ENCODE measurements at places on chromosomes 1 and 21.

DNA sequence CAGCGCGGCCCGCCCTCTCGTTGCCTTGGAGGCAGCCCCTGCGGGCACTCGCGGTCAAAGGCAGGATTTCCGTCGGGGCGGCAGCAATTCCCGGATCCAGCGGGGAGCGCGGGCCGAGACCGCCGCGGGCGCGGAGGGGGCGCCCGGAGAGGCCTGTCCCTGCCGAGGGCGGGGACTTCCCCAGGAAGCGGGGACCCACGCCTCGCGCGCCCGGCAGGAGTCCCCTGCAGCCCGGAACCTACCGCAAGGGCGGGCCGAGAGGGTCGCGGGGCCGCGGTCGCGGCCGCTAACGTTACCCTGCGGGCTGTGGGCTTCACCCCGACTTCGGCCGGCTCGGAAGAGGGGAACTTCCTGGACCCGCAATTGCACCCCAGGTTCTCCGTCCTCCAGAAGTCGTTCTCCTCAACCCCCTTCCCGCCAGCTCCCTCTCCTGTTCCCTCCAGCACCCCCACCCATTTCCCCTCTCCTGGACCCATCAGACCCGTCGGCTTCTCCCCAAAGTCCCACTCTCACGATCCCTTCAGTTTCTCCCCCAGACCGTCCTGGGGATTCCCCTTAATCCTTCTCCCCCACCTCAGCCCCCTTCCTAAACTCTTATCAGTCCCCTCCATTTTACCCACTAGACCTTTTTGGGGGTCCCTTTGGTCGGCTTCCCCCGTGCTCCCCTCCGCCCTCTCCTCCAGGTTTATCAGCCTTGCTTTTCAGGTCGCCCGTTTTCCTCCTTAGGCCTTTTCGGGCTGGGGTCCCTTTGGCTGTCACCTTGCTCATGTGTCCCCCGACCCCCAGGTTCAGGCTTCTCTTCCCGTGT lies 604 bp downstream of the FGR start:
- no peak for DNase-seq

DNA sequence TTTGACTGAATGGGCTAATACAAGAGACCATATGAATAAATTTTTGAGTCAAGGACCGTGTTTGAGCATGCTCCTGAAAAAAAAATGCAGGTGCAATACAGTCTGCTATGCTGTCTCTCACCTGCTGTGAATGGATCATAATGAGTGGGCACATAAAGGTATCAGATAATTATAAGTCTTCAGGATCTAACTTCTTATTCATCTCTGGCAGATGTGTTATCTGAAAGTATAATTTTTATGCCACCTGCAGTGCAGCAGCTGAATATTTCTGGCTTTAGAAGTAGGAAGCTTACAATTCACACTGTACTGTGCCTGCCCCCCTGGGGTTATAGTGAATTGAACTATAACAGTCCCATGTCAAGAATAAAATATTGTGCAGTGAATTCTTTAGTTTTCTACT lies 333.3 kb downstream of the MRPL39 start:
- no peak for DNase-seq

DNA sequence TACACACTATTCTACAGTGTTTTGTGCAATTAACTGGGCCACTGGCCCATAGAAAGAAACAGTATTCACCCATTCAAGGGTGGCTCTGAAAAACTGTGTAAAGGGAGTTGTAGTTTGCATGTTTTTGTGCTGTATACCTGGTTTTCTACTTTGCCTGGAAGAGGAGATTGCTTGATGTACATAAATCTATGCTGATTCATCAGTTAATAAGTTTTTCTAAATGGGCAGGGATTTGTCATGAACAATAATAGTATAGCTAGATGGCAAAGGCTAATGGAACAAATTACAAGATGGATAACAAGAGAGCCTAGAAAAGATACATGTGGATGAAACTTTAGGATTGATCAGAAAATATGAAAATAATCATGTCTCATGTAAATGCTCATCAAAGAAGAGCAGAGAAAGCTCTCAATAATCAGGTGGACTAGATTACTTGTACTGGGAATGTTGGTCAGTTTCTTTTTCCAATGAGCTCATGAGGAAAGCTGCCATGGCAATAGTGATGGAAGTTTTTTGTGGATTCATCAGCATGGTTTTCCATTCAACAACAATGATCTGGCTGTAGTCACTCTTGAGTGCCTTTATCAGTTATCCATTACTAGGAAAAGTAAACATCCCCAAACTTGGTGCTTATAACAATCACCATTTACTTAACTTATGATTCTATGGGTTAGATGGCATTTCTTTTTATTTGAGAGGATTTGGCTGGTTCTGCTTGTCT lies 602.8 kb downstream of the BRINP3 start:
- DNase-seq: no peak

- DNase-seq: no peak
Measured at GRCh38 chr1:116938216-116938615, 28.5 kb downstream of the PTGFRN start.

- no peak for DNase-seq
Measured at GRCh38 chr1:245155272-245156040, 671 bp downstream of the KIF26B start.

DNA sequence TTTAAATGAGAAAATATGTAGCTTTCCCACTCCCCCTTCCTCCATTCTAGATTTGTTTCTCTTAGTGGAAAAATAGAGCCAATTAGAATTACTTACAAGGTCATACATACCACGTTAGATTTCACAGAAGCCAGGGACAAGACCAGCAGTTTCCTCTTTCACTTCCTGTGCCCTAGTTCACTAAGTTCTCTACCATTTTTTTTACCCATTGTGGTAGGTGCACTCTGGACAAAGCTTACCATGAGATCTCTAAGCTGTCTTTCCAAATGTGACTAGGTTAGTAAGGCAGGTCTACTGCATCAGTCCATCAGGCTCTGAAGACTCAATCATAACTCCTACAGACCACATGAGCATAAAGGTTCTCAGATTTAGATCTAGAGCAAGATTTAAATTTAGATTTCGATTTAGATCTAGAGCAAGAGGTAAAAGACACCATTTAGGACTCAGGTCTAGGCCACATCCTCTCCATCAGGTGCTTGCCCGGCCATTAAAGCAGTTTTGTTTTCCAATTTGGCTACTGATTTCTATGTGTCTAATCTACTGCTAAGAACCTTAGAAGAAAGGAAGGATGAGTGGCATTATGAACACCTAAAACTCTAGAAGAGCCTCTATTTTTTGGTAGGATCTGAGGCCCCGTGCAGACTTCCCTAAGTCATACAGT lies 235.3 kb downstream of the FAF1 start:
- no peak for DNase-seq

DNA sequence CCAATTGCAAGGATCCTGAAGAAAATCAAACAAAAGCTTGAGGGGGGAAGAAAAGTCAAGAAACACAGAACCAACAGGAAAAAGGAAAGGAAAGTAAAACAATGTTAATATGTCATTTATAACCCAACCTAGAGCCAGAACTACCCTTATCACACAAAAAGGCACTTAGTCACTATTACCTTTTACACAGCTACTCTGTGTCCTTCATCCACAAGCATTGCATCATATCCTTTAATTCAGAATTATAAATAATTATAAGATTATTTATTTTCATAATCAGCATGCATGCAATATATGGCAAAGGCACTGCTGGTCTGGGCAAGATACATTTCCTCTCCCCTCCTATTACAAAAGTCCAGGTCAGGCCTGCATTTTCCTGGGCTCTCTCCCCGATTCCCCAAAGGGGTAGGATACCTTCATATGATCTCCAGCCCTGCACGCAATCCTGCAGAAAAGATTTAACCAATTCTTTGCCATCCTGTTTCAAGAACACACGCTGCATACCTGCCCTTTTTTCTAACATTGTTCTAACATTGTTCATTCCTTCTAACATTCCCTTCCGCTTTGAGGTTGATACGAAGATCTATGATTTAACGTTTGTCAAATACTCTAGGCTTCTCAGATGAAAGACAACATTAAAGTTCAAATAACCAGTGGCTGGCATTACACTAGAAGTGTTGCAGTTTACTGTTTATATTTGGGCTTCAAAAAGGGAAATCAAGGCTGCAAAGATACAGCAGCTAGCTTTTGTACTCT lies 4.3 kb downstream of the PTPN14 start:
- DNase-seq: no peak

- no peak for DNase-seq
Measured at GRCh38 chr1:222905151-222905550, 90.3 kb downstream of the DISP1 start.

DNA sequence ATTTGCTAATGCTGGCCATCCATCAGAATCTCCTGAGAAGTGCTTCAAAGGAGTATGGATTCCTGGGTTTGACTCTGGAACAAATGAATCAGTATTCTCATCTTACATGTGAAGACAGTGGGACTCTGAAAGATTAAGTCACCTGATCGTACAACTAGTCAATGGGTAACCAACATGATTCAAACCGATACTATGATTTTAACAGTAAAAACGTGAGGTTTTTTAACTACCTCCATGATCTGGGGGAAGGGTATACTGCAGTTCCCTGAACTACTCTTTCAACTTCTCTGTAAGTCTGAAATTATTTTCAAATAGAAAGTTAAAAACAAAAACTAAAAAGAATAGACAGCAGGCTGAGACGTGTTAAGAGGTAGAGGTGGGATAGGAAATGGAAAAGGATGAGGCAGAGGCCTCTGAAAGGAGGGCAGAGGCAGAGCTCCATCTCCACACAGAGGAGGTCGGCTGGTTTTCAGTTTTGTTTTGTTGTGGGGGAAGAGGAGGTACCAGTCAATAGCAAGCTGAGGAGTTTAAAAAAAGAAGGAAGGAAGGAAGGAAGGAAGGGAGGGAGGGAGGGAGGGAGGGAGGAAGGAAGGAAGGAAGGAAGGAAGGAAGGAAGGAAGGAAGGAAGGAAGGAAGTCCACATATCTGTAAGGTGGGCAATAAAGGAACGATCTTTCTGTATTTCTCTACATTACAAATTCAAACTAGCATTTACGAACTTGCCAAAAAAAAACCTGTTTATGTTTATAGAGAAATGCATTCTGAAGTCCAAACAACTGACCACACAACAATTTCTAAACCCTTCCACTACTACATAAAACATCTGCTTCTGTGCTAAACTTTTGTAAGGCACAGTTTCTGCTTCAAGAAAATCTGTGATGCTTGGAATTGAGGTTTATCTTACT lies 213.1 kb downstream of the RERE start:
- no peak for DNase-seq

GRCh38 chr1:37317870-37318467 lies 156.4 kb upstream of the ZC3H12A start:
- DNase-seq: no peak

- no peak for DNase-seq
Measured at GRCh38 chr1:112517646-112518045, 8.9 kb downstream of the WNT2B start.

DNA sequence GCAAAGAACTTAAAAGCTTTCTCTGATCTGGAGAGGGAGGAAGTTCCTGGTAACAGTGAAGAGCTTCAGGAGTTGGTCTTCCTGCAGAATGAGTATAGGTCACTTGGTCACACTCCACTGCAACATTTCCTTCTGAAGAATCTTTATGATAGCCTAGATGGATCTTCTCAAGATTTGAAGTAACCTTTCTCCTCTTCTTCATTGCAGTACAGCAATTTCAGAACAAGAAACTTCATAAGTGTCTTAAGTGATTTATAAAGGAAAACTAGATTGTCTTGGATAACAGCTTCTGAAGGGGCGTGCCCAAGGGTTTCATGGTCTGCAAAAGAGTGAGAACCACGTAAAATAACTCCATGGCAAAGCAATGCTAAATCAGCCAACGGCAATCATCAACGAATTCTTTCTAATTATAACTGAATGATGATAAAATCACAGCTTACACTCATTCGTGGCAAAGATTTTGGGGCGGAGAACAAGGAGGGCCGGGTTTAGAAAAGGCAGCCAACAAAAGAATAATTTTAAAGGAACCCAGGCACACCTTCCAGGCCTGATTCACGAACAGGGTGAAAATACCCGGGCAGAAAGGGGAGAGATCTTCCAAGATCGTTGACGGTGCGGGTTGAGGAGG lies 53.9 kb upstream of the ASPM start:
- DNase-seq: no peak

- no peak for DNase-seq
Measured at GRCh38 chr1:248755517-248755916, at the start of gene LYPD8. Gene LYPD8, minus strand, starts transcription at chr1:248755759. Its CDS starts 4,678 bp downstream, at chr1:248751081.

DNA sequence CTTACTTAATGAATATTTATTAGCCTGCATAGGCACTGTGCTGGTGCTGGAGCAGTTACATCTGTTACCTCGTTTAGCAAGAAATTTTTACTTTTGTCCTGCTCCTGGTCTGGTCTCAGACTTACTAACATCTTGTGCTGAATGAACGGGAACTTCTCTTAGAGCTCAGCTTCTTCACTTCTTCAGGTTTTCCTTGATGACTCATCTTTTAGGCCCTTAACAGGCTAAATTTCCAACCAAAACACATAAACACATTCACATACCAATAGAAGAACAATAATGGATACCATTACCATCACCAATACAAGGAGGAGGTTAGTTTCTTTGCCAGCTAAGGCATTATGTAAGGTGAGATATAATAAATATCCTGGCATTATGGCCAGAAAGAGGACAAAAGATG lies 68.9 kb downstream of the IFI44 start:
- DNase-seq: no peak

DNA sequence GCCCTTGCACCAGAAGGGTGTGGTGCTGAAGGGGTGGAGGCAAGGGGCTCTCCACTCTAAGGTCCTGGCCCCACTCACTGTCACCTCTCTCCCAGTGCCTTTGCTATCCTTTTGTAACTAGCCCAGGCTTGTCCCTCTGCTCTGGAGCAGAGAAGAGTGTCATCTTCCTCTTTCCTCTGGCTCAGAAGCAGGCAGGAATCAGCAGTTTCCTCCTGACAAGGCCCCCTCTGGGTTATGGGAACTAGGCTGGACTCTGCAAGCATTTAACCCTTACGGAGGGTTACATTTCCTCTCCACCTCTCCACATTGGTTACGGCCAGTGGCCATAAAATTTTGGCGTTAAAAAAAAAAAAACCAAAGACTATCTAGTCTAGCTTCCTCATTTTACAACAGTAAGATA lies 30.4 kb downstream of the PLXNA2 start:
- no peak for DNase-seq

- DNase-seq: no peak
Measured at GRCh38 chr21:36985751-36986594, 19.5 kb upstream of the HLCS start.

GRCh38 chr1:20958430-20958829 lies 171.3 kb upstream of the HP1BP3 start:
- DNase-seq: no peak

DNA sequence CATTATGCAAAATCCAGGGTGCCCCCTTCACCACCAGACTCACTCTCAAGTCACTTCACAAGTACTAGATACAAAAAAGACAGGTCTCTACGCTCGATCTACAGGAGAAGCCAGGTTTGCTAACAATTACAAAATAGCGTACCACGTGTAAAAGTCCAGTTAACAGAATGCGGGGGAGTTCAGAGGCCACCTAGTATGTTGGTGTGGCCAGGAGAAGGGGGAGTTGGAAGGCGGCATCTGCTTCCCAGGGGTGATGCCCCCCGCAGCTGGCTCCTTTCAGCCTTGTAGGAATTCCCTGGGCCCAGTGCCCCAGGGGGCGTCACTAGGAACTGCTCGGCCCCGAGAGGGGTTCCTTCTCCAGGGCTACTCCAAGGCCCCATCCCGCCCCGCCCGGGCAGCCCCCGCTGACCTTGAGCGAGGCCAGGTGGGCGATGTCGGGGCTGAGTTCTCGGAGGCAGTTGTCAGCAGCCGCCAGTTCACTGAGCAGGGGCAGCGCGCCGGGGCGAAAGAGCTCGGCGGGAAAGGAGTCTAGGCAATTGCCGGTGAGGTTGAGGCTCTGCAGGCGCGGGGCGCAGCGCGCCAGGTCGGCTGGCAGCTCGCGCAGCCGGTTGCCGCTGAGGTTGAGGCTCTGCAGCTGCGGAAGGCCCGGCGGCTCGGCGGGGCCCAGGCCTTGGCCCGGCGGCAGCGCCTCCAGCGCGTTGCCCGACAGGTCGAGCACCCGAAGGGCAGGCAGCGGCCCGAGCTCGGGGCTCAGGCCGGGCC lies 664 bp downstream of the LRRC47 start:
- no peak for DNase-seq

All from cortex of kidney (tissue), 1 donor.